ENCODE measurements at places on chromosomes 4 and X.

DNA sequence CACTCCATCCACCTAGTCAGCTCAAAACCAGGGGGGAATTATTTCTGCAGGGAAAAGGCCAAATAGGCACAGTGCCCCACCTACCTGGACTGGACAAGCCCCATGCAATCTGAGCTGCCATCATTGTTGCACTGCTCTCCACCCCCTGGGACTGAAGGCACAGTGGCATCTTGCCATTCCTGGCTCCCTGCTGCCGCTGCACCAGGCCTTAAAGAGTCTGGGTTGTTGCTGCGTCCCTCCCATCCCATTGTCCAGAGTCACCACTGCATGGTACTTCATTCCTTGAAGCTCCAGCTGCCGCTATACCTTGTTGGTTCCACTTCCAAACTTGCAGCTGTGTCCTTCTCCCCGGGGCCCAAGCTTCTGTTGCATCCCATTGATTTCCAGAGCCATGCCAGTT lies 629.7 kb downstream of the STIM2 start:
- DNase-seq = no peak

DNA sequence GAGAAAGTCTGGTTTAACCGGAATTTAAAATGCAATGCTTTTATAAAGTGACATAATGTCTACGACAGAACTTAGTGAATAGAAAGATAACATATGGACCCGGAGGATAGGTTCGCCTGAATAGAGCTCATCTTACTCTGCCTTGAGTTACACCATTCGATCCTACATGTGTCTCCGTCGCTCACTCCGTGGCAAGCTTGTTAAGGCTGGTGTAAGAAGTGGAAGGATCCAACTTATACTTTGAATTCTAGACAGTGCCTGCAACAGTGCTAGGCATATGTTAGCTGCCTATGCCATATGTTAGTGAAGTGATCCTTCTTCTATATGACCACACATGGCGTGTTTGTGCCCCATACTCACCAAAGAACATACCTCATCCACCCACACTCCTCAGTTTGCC lies 50.9 kb downstream of the SEL1L3 start:
- DNase-seq = no peak

GRCh38 chr4:78437608-78438088 lies 113.9 kb upstream of the ANXA3 start:
- DNase-seq = no peak

- no peak for DNase-seq
Observed at GRCh38 chrX:129808158-129808828, 28.5 kb downstream of the SASH3 start.
